ENCODE measurements at places on chromosomes 12 and 14.

GRCh38 chr12:98516111-98516873 is 902 bp downstream of the TMPO start:
- DNase-seq = peak; percentile 51

- no peak for DNase-seq
Measured at GRCh38 chr14:104352493-104353220, 214.3 kb downstream of the KIF26A start.

DNA sequence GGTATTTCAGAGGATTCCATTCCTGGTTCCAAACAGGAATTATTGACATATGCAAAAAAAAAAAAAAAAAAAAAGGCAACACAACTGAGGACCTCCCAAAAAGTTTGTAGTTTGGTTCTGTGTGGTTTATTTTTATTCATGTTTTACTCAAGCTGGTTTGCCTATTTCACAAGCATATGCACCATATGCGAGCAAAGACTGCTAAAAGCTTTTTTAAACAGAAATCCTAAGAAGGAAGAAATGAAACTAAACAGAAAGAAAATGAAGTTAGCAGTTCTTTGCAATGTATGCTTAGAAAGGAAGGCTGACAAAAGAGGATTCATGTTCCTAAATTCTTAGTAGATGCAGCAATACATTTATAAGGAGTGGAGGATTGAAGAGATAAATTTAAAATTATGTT is 487.6 kb upstream of the FLRT2 start:
- DNase-seq = no peak

GRCh38 chr12:39752482-39753137 is 133.0 kb upstream of the ABCD2 start:
- no peak for DNase-seq

GRCh38 chr14:63392236-63392635 is 73.5 kb upstream of the GPHB5 start:
- DNase-seq = no peak

DNA sequence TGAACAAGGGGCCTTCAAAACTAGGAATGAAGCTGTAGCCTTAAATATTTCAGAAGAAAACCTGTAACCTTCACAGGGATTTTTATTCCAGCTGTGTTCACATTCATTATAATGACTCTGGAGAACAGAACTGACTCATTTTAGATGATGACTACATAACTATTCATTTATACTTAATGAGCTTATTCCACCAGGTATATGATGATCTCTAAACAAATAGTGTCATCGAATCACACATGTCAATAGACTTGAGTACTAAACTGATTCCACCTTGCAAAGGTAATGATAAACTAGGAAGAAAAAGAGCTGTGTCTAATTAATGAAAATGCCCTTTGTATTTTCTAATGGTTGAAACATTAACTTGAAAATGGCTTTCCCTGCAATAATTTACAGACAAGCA is 433.2 kb downstream of the PDZRN4 start:
- no peak for DNase-seq

DNA sequence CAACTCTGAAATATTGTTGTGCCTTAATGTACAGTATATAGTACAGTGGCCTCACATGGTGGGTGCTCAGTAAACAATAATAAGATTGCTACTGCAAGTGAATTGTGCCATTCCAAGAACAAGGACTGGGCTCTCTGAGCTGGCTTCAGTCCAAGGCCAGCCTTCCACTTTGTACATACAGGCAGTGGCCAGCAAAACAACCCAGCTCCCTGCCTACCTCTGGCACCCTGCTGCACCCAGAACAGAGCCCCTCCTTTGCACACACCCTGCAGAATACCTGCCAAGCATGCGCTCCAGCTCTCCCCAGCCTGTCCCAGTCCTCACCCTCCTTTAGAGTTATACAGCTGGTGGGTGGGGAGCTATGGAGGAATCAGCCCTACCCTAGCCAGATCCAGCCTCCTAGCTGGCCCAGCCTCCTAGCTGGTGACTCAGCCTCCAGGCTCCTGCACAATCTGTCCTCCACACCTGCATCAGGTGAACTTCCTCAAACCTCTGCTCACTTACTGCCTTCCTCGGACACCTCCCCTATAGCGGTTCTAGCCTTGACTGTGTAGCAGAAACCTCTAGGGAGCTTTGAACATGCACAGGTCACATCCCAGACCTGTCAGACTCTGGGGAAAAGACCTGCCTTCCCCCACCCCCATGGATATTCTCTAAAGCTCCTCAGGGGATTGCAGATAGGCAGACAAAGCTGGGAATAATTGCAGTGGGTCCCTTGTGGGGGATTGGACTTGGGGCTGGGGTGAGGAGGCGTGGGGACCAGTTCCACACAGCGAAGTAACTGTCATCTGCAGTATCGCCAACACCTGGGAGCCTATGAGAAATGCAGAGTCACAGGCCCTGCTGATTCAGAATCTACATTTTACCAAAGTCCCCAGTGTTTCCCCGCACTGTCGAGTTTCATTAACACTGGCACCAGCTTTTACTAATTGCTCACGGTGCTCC is 17.9 kb downstream of the ZDHHC22 start:
- peak; percentile 14 for DNase-seq

DNA sequence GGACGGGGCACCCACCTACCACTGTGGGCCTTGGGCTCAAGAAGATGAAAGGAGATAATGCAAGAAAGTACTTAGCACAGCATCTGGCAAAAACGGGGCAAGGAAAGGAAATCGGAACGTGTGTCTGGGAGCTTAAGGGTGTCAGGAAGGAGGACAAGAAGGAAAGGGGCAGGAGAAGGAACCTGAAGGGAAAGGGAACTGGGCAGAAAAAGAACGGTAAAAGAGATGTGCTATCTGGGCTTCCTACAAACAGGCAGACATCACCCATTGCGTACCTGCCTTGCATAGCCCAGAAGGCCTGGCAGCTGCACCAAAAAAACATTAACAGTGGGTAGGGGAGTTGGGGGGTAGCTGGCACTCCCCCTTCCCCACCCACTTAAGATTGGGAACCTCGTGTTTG is 958 bp upstream of the REM2 start:
- DNase-seq = no peak

DNA sequence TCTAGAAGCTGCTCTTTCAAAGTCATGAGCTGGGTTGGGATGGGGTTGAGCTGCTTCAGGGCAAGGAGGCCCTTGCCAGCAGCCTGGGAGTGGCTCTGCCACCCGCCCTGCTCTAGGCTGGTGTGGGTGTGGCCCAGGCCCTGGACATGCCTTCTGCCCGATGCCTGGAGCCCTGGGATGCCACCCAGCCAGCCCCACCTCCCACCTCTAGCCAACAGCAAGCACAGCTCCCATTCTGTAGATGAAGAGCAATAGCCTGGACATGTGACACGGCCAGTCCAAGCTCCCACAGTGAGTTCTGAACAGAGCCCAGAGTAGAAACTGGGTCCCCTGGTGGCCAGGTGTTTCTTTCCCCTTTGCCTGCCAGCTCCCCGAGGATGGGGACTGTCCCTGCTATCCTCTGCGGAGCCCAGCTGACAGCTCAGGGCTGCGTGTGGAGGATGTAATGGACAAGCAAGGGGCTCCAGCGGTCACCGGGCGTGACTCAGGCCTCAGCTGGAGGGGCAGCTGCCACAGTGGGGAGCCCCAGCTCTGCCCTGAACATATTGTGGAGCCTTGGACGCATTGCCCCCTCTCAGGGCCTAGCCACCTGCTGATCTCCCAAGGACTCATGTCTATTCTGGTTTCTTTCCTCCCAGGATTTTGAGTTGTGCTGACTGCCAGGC is 165.2 kb downstream of the TSPAN9 start:
- no peak for DNase-seq

GRCh38 chr14:67151082-67151666 is 38.1 kb upstream of the GARIN2 start:
- DNase-seq = no peak

DNA sequence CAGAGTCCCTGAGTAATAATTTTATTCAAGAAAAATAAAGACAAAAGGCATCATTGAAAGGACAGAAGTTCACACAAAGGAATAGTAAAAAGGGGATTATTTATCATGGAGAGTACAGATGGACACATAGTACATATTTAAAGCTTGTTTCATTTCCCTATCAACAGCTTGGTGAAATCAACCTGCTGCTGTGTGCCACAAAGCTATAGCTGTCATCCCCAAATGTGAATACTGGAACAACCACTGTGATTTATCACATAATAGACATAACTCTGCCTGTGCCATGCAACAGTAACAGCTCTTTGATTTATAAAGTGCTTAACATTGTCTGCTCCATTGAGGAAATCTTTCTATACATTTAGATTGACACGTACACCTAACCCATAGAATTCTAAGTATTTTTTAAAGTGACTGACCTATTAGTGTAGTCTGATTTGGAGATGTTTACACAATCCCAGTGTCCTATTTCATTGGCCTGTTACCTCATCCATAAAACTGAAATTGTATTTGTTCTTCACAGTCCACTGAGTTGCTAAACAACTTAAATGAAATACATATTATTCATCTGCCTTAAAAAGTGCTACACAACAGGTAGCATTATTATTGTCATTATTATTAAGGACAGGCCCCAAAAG is 3.3 kb downstream of the NEMF start:
- no peak for DNase-seq

DNA sequence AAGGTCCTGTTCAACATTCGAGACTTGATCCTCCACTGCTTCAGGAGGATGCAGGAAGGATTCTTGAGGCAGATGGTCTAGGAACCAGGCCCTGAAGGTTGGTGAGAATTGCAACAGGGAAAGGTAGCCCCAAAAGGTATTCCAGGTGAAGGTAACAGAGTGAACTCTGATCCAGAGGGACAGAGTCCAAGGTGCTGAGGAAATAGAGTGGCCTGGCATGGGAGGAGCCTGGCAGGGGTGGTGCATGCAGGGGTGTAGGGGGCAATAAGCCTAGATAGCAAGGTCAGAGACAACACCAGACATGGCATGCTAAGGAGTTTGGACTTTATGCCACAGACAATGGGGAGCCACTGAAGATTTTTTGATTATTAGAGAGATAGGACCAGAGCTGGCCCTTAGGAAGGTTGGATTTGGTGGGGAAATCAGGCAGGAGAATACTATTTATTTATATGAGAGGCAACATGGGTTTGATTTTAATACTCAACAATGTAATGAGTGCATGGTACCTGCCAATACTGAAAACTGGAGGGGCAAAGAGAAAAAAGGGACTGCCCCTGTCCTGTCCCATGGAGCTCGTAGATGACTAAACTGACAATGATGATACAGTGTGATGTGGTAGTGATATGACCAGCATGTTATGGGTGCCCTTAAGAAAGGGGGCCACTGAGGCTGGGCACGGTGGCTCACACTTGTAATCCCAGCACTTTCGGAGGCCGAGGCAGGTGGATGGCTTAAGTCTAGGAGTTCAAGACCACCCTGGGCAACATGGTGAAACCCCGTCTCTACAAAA is 50.5 kb upstream of the TMED10 start:
- DNase-seq = no peak

GRCh38 chr14:36805131-36805559 is 143.5 kb downstream of the PAX9 start:
- DNase-seq = no peak
